ENCODE measurements at places on chromosomes 4 and X. TPM values are rescaled to one million over a fixed set of nuclear protein-coding genes. Genes with fewer than 3 reads are reported as not detected.

GRCh38 chr4:106687026-106687425 lies 318.4 kb upstream of the GIMD1 start:
- DNase-seq: no peak

DNA sequence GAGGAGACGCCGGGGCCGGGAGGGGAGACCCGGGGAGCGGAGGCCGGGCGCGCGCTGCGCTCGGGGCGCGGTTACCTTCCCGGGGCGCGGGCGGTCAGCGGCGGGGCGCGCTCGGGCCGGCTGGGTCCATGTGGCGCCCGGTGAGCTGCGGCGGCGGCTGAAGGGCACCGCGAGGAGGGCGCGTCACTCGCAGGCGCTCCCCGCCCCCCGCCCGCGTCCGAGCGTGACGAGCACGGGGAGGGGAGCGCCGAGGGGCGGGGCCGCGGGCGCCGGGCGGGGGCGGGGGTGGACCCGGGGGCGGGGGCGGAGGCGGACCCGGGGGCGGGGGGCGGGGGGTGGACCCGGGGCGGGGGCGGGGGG lies at the start of gene CPLX1:
TSS of gene CPLX1 (minus strand) at position 159 of the 360 bp plus-strand sequence. CDS start 1,607 bp downstream, outside the sequence.
- peak; percentile 56 for DNase-seq

Gene NLRP2B
- polyA plus RNA-seq: not detected

GRCh38 chr4:168812806-168813205 lies 197.2 kb downstream of the CBR4 start:
- DNase-seq: no peak

Gene P2RY10
- not detected for polyA plus RNA-seq

DNA sequence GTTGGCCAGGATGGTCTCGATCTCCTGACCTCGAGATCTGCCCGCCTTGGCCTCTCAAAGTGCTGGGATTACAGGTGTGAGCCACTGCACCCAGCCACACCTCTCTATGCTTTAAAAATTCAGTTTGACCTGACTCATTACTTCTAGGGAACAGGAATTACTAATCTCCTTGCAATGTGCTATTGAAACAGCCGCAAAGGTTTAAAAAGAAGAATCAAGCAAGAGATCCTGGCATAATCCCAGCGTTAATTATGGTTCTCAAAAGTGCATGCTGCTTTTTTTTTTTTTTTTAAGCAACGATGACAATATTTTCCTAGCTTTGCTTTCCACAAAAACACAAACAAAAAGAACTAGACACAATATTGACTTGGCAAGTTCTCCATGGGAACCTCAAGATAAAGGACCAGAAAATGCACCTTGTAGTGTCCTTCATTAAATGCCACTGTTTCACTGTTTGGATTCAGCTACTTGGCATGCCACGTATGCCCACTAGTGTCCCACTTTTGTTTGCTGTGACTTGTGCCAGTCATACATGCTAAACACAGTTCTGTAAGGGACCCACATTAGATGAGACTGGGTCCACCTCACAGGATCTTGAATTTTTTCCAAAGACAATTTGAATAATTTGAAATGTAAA lies 112.6 kb upstream of the PPARGC1A start:
- DNase-seq: no peak

DNA sequence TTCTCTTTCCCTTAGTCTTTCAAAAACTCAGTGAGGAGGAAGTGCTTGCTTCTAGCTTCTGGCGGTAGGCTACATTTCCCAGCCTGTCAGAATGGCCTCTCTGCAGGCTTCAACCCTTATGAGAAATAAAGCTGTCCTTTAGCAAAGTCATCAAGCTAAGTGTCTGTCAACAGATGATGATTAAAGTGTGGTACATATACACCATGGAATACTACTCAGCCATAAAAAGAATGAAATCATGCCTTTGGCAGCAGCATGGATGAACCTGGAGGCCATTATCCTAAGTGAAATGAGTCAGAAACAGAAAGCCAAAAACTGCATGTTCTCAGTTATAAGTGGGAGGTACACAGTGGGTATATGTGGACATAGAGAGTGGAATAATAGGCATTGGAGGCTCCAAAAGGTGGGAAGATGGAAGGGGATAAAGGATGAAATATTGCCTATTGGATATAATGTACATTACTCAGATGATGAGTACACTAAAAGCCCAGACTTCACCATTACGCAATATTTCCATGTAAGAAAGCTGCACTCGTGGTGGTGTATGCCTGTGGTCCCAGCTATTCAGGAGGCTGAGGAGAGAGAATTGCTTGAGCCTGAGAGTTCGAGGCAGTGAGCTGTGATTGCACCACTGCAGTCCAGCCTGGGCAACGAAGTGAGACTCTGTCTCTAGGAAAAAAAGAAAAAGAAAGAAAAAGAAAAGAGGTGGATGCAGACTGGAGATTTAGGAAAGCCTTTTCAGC lies 7.9 kb downstream of the TRIM2 start:
- DNase-seq: no peak

DNA sequence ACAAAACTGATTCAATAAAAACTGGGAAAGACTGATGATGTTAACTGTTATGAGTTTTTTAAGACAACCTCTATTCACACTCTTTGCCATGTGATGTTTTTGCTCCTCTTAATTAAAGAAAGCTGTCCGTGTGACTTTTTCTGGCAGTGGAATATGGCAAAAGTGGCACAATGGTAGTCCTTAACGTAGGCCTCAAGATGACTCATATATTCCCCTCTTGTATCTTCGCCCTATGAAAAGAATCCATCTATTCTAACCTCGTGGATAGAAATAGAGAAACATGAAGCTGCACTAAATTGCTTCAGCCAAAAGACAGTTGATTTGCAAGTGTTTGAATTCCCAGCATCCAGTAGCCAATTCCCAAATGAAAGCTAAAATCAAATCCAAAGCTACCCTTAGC lies 603.8 kb upstream of the PCDH7 start:
- peak; percentile 17 for DNase-seq

- no peak for DNase-seq
Measured at GRCh38 chrX:41435708-41436107, 11.4 kb upstream of the NYX start.

DNA sequence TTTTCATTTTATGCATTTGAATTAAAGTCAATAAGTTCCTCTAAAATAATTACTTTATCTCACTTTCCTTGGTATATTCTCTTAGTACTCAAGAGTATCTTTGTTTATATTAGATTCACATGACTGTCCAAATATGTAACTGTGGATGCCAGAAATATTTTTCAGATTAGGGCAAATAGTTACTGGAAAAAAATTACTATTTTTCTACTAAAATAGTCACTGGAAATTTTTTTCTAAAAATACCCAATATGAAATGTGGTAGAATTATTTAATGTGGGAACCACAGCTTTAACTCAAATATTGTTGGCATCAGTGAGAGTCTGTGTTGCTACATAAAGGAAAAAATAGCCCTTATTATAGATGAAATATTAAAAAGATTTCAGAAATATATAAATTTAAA lies 70.4 kb upstream of the NMU start:
- no peak for DNase-seq

Gene ZFP92
- polyA plus RNA-seq: 0.73 TPM

DNA sequence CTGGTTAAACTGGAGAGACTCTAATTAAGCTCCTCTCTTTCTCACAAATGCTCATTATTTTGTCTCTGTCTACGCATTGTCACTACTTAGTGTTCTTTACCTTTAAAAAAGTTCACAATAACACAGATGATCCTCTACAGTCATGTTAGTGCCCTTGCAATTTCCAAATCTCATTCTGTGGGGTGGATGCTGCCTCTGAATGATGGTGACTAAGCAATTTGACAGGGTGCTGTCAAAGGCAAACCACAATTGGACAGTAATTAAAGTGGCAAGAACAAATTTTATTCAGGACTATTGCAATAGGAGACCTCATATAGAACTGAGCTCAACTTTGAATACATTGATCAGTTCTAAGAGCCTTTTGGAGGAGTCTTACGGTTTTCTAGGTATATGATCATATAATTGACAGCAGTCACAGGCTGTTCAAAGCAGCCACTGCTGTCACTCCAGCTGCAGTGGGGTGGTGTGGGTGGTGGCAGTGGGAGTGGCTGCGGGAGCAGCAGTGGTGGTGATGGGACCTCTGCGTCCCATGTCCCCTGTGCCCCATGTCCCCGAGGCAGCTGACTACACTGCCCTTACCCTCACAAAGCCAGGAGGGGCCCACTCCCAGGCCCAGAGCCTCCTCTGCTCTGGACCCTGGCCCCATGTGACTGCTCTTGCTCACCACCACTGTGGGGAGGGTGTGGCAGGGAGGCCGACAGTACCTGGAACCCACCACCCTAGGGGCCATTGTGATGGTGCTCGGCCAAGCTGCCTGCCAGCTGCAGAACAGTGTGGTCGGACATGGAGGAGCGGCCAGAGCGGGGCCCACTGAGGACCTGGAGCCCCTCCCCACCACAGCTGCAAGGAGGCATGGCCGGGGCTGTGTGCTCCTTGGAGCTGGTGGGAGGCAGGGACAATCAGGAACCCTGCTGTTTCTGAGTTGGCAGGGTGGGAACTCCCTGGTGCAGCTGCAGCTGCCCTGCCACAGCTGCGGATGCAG lies 30.4 kb upstream of the PAGE1 start:
- no peak for DNase-seq

- peak; percentile 8 for DNase-seq
Measured at GRCh38 chr4:189049682-189050081, 891.0 kb upstream of the FRG1 start.

GRCh38 chr4:150126864-150127203 lies 48.6 kb downstream of the DCLK2 start:
- DNase-seq: no peak

DNA sequence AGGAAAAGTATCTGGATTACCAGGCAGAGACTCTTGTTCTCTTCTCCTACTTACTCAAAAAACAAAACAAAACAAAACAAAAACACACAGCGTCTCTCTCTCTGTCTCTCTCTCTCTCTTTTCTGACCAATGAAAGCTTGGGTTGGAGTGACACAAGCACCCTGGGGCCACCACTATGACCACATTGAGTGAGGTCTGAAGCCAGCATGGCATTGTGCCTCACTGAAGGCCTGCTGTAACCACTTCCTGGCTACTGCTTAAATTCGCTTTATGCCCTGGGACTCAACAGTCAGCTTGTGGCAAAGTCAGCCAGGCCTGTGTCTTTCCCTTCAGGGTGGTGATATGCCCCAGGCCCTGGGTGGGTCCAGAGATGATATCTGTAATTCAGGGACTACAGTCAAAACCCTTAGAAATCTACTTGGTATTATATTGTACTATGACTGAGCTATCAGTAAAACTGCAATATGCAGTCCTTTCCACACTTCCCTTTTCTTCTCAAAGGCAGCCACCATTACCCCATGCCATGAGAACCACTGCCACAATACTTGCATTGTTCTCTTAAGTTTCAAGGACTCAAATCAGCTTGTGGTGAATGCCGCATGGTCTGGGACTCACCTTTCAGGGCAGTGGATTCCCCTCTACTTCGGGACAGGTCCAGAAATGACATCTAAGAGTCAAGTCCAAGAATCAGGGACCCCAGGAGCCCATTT lies 606.8 kb upstream of the KLHL4 start:
- no peak for DNase-seq

Gene ATP6AP1
- 270 TPM for polyA plus RNA-seq

Gene GCNA
- polyA plus RNA-seq: 0.15 TPM

Gene MAGEE1
- 15.9 TPM for polyA plus RNA-seq

DNA sequence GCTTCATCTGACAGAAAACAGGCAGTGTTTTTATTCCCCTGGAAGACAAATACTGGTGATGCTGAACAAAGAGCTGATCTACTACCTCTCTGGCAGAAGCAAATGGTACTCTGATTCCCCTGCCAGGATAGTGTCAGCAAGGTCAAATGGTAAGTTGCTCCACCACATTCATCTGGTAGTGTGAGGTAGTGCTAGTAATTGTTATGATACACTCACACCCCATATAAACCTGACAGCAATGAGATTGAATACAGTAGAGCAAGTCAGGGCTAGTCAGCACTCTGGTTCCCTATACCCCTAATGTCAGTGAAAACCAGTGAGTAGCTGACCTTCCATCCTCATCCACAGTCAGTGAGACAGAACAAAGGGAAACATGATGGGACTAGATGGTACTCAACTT lies 3.4 kb upstream of the SPIN4 start:
- DNase-seq: no peak

Gene FGFBP1
- polyA plus RNA-seq: not detected

GRCh38 chr4:174314770-174315169 lies 31.1 kb downstream of the CEP44 start:
- DNase-seq: no peak
